ENCODE measurements at places on chromosomes 4 and X. TPM values are rescaled to one million over a fixed set of nuclear protein-coding genes. Genes with fewer than 3 reads are reported as not detected.

Gene STATH
- not detected for total RNA-seq

Gene MAGEA6
- total RNA-seq: not detected

Gene ODAPH
- total RNA-seq: not detected

Gene SLC26A1
- total RNA-seq: 0.49 TPM

Gene GABRQ
- total RNA-seq: 1.6 TPM
